Fibroblast of lung (primary cell): ENCODE measurements at places on chromosomes 1 and 21. TPM values are rescaled to one million over a fixed set of nuclear protein-coding genes. Genes with fewer than 3 reads are reported as not detected.

C4BPA gene
- total RNA-seq, result not detected in 2 replicates

YY1AP1 gene
- total RNA-seq, result 53.9 and 70.8 TPM in 2 replicates

PPM1J gene
- total RNA-seq, result 0.83 and 1.0 TPM in 2 replicates

B3GALT2 gene
- total RNA-seq, result under 0.01 and 1.3 TPM in 2 replicates

ATP1A4 gene
- total RNA-seq, result 0.26 TPM in 1 of 2 replicates, not detected in the other

SERINC2 gene
- total RNA-seq, result 6.7 and 28.4 TPM in 2 replicates

VPS72 gene
- 42.9 and 47.5 TPM in 2 replicates for total RNA-seq

HES4 gene
- 1.5 and 2.0 TPM in 2 replicates for total RNA-seq

KRTAP11-1 gene
- total RNA-seq, result not detected in 2 replicates

JAM2 gene
- total RNA-seq, result 1.0 and 2.1 TPM in 2 replicates

DNA sequence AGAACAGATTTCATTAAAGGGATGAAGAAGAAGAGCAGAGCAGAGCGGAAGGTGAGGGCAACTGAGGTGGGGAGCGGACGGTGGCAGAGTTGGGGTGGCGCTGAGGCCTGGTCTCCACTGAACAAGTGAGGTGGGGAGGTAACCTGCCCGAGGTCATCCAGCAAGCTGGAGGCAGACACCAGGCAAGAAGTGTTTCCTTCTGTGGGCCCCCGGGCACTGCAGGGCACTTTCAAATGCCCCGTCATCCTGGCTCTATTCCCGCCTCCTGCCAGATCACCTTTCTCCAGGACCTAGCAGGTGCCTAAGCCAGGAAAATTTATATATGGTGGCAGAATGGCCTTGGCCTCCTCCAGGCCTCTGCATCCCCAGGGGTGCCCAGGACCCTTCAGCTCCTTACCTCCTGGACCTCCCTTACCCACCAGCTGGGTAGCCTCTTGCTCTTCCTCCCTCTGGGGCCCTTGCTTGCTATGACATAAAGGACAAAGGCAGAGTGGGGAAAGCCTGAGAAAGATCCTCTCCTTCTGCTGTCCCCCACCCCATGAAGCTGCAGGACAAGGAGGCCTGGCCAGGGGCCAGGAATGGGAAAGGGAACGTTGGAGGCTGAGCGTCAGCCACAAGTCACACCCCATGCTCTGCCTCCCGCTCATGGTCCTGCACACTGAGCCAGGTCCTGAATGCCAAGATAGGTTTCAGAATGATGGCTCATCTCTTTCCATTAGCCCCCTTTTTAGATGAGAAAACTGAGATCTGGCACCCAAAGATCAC is 29.0 kb downstream of the VWA5B1 start:
- no peak for DNase-seq
- no peaks in the 10 kb centered on the region for H3K36me3 ChIP-seq
- H3K4me3 ChIP-seq, result no peak overlapping the region
- peaks cover 3% of the 10 kb centered on the region for H3K4me1 ChIP-seq
- no peak overlapping the region for H3K27ac ChIP-seq
- no peaks in the 10 kb centered on the region for H3K27me3 ChIP-seq

DNA sequence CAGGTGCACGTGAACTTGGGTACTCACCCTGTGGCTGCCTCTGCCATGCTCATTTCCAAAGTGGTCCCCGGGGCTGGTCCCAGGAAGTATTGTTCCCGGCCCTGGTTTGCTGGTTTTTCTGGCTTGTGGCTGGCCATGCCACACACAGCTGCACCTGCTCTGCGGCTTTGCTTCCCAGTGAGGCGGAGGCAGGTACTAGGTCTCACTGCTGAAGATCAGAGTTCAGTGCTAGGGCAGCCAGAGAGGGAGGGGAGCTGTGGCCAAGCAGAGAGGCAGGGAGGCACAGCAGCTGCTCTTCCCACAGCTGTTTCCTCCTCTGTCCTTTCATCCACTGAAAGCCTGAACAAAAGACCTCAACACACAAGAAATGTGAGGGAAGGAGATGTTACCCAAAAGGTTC is 30.5 kb downstream of the ENO1 start:
- H3K27ac ChIP-seq, result no peak overlapping the region
- DNase-seq, result no peak
- peaks cover 3% of the 10 kb centered on the region for H3K4me1 ChIP-seq
- H3K27me3 ChIP-seq, result no peaks in the 10 kb centered on the region
- no peak overlapping the region for H3K4me3 ChIP-seq
- H3K36me3 ChIP-seq, result no peaks in the 10 kb centered on the region

GRCh38 chr1:191508239-191508638 is 650.0 kb upstream of the RGS18 start:
- H3K4me1 ChIP-seq, result no peaks in the 10 kb centered on the region
- H3K27me3 ChIP-seq, result no peaks in the 10 kb centered on the region
- H3K27ac ChIP-seq, result no peak overlapping the region
- H3K4me3 ChIP-seq, result no peak overlapping the region

DNA sequence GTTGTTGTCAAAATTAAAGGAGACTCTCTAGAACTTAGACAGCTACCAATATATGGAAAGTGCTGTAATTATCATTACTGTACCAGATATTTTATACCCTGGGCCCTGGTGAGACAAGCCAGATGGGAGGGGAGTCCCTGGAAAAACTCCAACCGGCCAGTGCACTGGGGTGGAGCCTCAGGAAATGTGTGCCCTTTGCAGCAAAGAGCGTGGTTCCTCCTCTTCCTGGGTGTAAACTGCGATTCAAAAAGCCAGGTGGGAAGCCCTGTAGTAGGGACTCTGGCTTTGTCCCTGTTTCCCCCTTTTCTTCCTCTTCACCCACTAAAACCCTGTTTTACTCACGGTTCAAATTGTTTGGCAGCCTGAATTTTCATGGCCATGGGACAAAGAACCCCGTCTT is 812.3 kb downstream of the PLA2G4A start:
- no peaks in the 10 kb centered on the region for H3K27me3 ChIP-seq
- H3K4me3 ChIP-seq, result no peak overlapping the region
- DNase-seq, result no peak
- no peaks in the 10 kb centered on the region for H3K4me1 ChIP-seq
- no peaks in the 10 kb centered on the region for H3K36me3 ChIP-seq

GRCh38 chr1:228765168-228765946 is 30.1 kb downstream of the RHOU start:
- no peaks in the 10 kb centered on the region for H3K27me3 ChIP-seq
- H3K36me3 ChIP-seq, result no peaks in the 10 kb centered on the region
- no peak overlapping the region for H3K27ac ChIP-seq
- no peak overlapping the region for H3K4me3 ChIP-seq
- no peak for DNase-seq

DNA sequence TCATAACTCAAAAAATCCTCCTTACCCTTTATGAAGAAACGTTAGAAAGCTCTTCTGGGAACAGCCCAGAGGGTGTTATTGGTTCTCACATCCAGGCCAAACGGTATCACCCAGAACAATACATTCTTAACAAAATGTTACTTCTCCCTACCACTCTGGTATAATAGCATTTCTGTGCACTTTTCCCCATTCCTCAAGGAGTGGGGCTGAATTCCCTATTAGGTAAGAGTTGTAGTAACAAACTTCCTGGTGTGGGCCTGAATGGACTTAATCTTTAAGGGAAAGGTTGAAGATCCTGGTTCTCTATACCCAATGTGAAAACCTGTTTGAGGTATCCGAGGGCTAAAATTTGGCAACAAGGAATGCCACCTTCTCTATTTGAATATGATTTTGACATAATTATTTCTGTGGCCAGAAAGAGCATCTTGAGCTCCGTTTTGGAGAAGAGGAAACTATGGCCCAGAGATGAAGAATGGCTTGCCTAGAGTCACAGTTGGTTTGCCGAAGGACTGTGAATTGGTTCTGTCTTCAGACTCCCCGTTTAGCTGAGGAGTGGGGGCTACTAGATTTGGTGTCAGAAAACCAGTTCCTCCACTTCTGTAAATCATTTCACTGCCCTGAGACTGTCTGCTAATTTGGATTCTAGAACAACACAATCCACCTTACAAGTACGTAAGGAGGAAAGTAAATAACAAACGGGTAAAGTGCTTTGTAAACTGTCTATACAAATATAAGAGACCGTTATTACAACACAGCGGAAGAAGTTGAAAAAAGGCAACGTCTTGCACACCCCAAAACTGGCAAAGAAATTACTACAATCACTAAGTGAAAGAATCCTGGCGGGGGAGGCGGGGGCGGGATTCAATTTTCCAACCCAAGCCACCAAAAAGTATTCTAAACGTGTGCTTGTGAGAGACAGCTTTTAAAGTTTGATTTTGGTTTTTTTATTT is 2.3 kb downstream of the ANP32E start:
- no peaks in the 10 kb centered on the region for H3K36me3 ChIP-seq
- H3K4me3 ChIP-seq, result peak overlapping the region; percentile 93
- H3K27me3 ChIP-seq, result no peaks in the 10 kb centered on the region
- peak overlapping the region; percentile 94 for H3K27ac ChIP-seq
- H3K4me1 ChIP-seq, result peaks cover 2% of the 10 kb centered on the region
- DNase-seq, result peak; percentile 31

- H3K27ac ChIP-seq, result no peak overlapping the region
- H3K27me3 ChIP-seq, result no peaks in the 10 kb centered on the region
- no peak overlapping the region for H3K4me3 ChIP-seq
- H3K4me1 ChIP-seq, result no peaks in the 10 kb centered on the region
- no peak for DNase-seq
Measured at GRCh38 chr1:36178471-36179219, 22.7 kb downstream of the MAP7D1 start.

GRCh38 chr1:14182856-14183255 is 415.6 kb upstream of the KAZN start:
- H3K36me3 ChIP-seq, result no peaks in the 10 kb centered on the region
- no peak overlapping the region for H3K27ac ChIP-seq
- H3K4me1 ChIP-seq, result no peaks in the 10 kb centered on the region

- peak; percentile 89 for DNase-seq
- peak overlapping the region; percentile 14 for H3K27ac ChIP-seq
- no peaks in the 10 kb centered on the region for H3K36me3 ChIP-seq
- no peak overlapping the region for H3K4me3 ChIP-seq
- H3K4me1 ChIP-seq, result peaks cover 7% of the 10 kb centered on the region
Measured at GRCh38 chr1:108646648-108647269, 14.1 kb downstream of the HENMT1 start.

DNA sequence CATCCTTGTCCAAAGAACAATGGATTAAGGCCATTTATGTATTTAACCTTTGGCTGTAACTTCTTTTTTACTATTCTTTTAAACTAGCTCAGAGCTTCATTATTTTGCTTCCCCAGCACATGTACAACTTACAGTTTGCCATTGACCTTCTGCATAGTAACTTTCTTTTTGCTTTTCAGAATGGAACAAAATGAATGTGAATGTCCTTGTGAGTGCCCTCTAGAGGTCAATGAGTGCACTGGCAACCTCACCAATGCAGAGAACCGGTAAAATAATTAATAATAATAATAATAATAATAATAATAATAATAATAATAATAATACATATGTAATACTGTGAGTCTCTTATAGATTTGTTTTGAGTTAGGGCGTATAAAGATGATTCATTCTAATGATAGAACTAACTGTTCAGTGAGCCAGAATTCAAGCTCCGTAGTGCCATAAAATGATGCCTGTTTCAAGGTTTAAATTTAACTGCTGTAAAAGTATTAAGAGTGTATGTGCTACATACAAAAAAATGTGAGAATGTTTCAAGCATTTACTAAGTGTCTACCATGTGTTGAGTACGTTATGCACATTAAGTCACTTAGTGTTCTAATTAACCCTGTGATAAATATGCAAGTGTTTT is 69.0 kb upstream of the RAVER2 start:
- DNase-seq, result peak; percentile 61
- no peaks in the 10 kb centered on the region for H3K4me1 ChIP-seq
- no peaks in the 10 kb centered on the region for H3K36me3 ChIP-seq
- no peak overlapping the region for H3K4me3 ChIP-seq

DNA sequence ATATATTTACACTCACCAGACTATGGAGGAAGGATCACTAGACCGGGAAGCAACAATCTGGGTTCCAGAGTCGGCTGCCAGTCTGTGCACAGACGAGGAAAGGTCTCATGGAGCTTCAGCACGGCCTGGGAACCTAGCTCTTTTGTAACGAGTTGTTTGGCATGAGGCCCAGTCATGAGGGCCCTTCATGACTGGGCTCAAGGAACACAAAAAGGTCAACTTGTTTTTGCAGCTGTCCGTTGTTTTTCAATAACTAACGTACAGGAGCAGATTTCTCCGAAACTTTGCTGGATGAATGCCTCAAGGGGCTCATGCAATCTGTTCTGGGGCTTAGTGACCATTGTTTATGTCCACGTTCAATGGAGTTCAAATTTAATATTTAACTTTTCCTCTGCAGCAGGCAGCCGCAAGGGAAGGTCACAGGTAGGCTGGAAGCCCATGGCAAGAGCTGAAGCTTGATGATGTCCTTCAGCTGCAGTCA is 5.9 kb upstream of the STUM start:
- H3K27me3 ChIP-seq, result peaks cover 5% of the 10 kb centered on the region
- DNase-seq, result no peak
- H3K4me1 ChIP-seq, result no peaks in the 10 kb centered on the region
- no peaks in the 10 kb centered on the region for H3K36me3 ChIP-seq
- no peak overlapping the region for H3K4me3 ChIP-seq
- H3K27ac ChIP-seq, result no peak overlapping the region

GRCh38 chr1:151311589-151312331 is 15.5 kb downstream of the PI4KB start:
- H3K4me1 ChIP-seq, result peaks cover 49% of the 10 kb centered on the region
- peak overlapping the region; percentile 95 for H3K27ac ChIP-seq
- DNase-seq, result peak; percentile 100
- H3K36me3 ChIP-seq, result peaks cover 20% of the 10 kb centered on the region
- peak overlapping the region; percentile 14 for H3K4me3 ChIP-seq

GRCh38 chr1:81225789-81226602 is 574.7 kb upstream of the ADGRL2 start:
- H3K4me3 ChIP-seq, result no peak overlapping the region
- H3K4me1 ChIP-seq, result no peaks in the 10 kb centered on the region
- no peak overlapping the region for H3K27ac ChIP-seq
- no peak for DNase-seq
- no peaks in the 10 kb centered on the region for H3K27me3 ChIP-seq

DNA sequence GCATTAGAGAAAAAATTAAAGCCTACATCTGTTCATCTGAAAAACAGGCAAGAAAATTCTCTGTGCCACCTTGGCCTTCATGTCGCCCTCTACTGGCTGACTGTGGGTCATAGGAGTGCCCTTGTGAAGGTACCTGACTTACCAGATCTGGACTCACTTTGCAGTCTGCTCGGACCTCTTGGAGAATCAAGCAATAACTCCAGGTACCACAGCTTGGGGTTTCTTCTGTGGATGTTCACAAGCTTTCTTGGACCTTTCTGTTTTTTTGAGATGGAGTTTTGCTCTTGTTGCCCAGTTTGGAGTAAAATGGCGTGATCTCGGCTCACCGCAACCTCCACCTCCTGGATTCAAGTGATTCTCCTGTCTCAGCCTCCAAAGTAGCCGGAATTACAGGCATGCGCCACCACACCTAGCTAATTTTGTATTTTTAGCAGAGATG is 2.4 kb upstream of the PRAMEF18 start:
- H3K36me3 ChIP-seq, result no peaks in the 10 kb centered on the region
- DNase-seq, result no peak
- H3K4me1 ChIP-seq, result no peaks in the 10 kb centered on the region
- no peaks in the 10 kb centered on the region for H3K27me3 ChIP-seq

GRCh38 chr1:84960371-84960770 is 36.5 kb downstream of the MCOLN2 start:
- peaks cover 5% of the 10 kb centered on the region for H3K4me1 ChIP-seq
- H3K4me3 ChIP-seq, result no peak overlapping the region
- peak; percentile 77 for DNase-seq
- no peaks in the 10 kb centered on the region for H3K27me3 ChIP-seq
